ENCODE measurements at places on chromosomes 4 and X. TPM values are rescaled to one million over a fixed set of nuclear protein-coding genes. Genes with fewer than 3 reads are reported as not detected.

The NEXMIF gene
- polyA plus RNA-seq, result 0.04 TPM

The VEGFC gene
- polyA plus RNA-seq, result 2.3 TPM

The DDIT4L gene
- polyA plus RNA-seq, result 0.27 TPM

The PASD1 gene
- not detected for polyA plus RNA-seq

The GC gene
- polyA plus RNA-seq, result not detected

The NALF2 gene
- 0.14 TPM for polyA plus RNA-seq
